ENCODE measurements at places on chromosomes 5 and 9.

DNA sequence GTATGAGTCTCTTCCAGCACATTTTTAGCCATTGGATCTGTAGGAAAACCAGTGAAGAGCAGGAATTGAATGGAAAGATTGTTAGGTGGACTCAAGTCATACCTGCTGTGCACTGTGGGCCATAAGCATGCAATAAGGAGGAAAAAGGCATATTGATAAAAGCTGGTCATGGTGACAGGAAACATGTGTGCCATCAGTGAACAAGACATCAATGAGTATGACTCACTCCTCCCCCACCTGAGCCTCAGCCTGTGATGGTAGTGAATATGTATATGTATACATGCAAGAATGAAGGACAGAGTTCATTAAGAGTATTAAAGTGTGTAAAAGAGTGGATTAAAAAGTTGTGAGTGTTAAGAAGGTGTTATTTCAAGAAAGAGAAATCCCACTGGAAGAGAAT, 164.5 kb downstream of the TMEM38B start:
- peak; percentile 46 for DNase-seq
- peaks cover 24% of the 10 kb centered on the region for H3K27me3 ChIP-seq
- H3K36me3 ChIP-seq: no peaks in the 10 kb centered on the region
- peaks cover 30% of the 10 kb centered on the region for H3K4me1 ChIP-seq
- peak overlapping the region; percentile 88 for H3K27ac ChIP-seq

GRCh38 chr5:157748760-157749461, 5.4 kb downstream of the LSM11 start:
- no peak for DNase-seq
- H3K27me3 ChIP-seq: no peaks in the 10 kb centered on the region
- H3K27ac ChIP-seq: no peak overlapping the region
- peaks cover 27% of the 10 kb centered on the region for H3K4me1 ChIP-seq

DNA sequence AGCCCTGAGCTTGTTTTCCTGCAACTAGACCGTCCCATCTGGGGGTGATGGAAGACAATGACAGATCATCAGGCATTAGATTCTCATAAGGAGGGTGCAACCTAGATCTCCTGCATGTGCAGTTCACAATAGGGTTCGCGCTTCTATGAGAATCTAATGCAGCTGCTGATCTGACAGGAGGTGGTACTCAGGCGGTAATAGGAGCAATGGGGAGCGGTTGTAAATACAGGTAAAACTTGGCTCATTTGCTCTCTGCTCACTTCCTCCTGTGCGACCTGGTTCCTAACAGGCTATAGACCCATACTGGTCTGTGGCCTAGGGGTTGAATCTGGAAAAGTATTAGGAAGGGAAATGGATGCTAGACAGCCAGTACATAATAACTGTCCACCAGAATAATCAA, 39.7 kb downstream of the PTTG1 start:
- no peak overlapping the region for H3K4me3 ChIP-seq
- no peaks in the 10 kb centered on the region for H3K36me3 ChIP-seq
- peaks cover 21% of the 10 kb centered on the region for H3K4me1 ChIP-seq
- no peak for DNase-seq
- H3K27me3 ChIP-seq: peaks cover under 1% of the 10 kb centered on the region

GRCh38 chr5:172064358-172064757, 57.9 kb upstream of the FBXW11 start:
- peak; percentile 2 for DNase-seq
- peak overlapping the region; percentile 22 for H3K27ac ChIP-seq
- H3K36me3 ChIP-seq: peaks cover 72% of the 10 kb centered on the region
- peaks cover 53% of the 10 kb centered on the region for H3K4me1 ChIP-seq
- no peaks in the 10 kb centered on the region for H3K27me3 ChIP-seq

- H3K27ac ChIP-seq: no peak overlapping the region
- H3K36me3 ChIP-seq: no peaks in the 10 kb centered on the region
- peaks cover 20% of the 10 kb centered on the region for H3K27me3 ChIP-seq
- no peak overlapping the region for H3K4me3 ChIP-seq
Measured at GRCh38 chr5:68542207-68542606, 326.7 kb downstream of the PIK3R1 start.

DNA sequence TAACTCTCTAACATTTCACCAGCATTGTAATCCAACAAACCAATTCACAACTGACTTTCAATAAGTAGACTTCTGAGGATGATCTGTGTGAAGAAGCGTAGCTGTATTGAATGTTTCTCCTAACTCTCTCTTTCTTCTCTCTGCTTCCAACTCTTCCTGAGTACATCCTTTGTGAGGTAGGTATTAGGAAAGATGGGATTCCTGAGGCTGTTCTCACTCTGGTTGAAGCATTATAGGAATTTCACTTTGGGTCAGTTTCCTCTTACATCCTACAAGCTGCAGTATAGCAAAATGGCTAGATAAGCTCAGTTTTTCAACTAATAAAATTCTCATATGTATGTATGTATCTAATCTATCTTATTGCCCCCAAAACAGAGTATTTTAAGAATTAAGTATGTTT, 702.8 kb downstream of the CETN3 start:
- no peaks in the 10 kb centered on the region for H3K36me3 ChIP-seq
- H3K4me1 ChIP-seq: no peaks in the 10 kb centered on the region
- no peak for DNase-seq
- no peaks in the 10 kb centered on the region for H3K27me3 ChIP-seq
- H3K4me3 ChIP-seq: no peak overlapping the region

- no peak overlapping the region for H3K4me3 ChIP-seq
- peaks cover 8% of the 10 kb centered on the region for H3K27me3 ChIP-seq
- H3K4me1 ChIP-seq: no peaks in the 10 kb centered on the region
Measured at GRCh38 chr5:16797951-16798350, 138.1 kb downstream of the MYO10 start.

DNA sequence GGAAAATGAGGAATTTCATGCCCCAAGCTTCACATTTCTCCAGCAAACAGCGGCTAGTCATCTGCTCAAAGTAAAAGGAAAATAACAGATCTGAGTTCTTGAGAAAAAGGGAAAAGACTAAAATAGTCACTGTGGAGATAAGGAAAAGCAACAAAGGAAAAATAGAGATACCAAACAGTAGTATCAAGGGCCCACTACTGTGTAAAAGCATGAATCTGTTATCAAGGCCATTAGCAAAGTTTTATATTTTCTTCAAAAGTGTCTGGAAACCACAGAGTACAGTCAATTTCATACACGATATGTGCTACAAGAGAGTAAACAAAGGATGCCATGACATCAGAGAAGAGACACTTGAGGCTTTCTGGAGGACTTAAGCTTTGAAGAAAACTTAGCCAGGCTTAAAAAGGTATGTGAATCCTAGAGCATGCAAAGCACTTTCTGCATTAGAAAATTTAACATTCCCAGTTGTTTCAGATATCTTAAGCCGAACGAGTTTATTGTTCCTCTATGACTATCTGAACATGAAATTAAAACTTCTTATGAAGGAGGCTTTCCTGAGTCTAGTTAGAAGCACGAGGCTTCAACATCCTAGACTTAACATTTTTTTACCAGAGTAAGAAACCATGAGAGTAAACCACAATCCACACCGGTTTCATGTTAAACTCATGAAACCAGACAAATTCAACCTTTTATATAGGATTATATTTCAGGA, 1.2 kb downstream of the TTC33 start:
- peaks cover 13% of the 10 kb centered on the region for H3K4me1 ChIP-seq
- H3K27me3 ChIP-seq: no peaks in the 10 kb centered on the region
- H3K4me3 ChIP-seq: no peak overlapping the region
- peaks cover 20% of the 10 kb centered on the region for H3K36me3 ChIP-seq
- DNase-seq: no peak

DNA sequence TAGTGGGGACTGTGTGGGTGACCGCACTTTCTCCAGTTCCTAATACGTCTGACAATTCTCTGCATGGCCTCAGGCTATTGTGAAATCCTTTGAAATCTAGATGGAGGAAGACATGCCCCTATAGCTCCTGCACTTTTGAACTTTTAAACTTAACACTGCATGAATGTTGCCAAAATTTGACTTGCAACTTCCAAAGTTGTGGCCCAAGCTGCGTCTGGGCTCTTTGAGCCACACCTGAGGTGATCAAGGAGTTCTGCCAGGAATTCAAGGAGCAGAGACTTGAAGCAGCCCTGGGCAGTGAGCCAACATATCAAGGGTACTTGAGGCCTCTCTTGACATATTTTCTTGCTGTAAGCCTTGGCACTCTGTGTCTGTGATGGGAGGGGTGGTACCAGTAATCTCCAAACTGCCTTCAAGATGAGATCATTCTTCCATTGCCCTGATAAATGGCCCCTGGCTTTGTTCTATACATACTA, 1336.1 kb upstream of the CDH9 start:
- H3K36me3 ChIP-seq: no peaks in the 10 kb centered on the region
- no peaks in the 10 kb centered on the region for H3K4me1 ChIP-seq
- no peak overlapping the region for H3K4me3 ChIP-seq
- no peak overlapping the region for H3K27ac ChIP-seq
- no peak for DNase-seq
- no peaks in the 10 kb centered on the region for H3K27me3 ChIP-seq
